ENCODE measurements at places on chromosomes 16 and 17.

GRCh38 chr17:35094902-35095301 lies 24.8 kb downstream of the RAD51D start:
- DNase-seq, result peak; percentile 40

- no peak for DNase-seq
These were observed 7.8 kb downstream of the CA4 start for GRCh38 chr17:60157487-60158040.

DNA sequence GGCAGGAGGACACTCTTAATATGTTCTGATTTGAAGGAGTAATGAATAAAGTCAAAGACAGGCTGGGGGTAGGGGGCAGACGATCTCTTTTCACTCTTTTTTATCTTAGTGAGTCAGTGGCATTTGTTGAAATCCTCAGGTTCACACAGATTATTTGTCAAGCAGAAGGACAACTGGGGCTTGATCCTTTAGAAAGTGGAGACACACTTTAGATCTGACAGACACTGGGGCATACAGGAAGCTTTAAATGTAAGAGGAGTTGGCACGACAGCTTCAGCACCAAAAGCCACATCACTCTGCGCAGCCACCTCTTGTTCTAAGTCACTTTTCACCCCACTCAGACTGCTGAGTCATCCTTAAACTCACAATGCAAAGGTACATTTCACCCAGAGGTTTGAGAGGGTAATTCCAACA lies 121.5 kb downstream of the STXBP4 start:
- no peak for DNase-seq

- no peak for DNase-seq
These were observed 93.0 kb downstream of the SEC14L1 start for GRCh38 chr17:77233635-77234334.

DNA sequence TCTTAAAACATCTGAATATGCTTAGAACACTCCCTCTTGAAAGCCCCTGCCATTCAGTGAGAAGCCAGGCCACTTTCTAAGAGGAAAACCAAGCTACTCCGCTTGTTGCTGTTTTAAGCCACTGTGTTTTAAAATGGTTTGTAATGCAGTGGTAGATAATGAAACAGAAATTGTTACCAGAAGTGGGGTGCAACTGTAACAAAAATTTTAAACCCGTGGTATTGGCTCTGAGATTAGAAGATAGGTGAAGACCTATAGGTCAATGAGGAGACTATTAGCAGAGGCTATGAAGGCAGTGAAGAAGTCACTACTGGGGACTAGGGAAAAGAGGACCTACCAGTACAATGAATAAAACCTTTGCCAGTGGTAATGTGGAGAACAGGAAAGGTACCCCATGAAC lies 266.5 kb downstream of the IRF8 start:
- DNase-seq, result no peak

GRCh38 chr17:35560703-35561102 lies at the start of gene SLFN14:
SLFN14 (minus strand) TSS chr17:35560819; CDS start chr17:35558062, 2,757 bp downstream.
- DNase-seq, result no peak

- no peak for DNase-seq
These were observed 392.3 kb downstream of the SLC39A11 start for GRCh38 chr17:72700226-72700625.

DNA sequence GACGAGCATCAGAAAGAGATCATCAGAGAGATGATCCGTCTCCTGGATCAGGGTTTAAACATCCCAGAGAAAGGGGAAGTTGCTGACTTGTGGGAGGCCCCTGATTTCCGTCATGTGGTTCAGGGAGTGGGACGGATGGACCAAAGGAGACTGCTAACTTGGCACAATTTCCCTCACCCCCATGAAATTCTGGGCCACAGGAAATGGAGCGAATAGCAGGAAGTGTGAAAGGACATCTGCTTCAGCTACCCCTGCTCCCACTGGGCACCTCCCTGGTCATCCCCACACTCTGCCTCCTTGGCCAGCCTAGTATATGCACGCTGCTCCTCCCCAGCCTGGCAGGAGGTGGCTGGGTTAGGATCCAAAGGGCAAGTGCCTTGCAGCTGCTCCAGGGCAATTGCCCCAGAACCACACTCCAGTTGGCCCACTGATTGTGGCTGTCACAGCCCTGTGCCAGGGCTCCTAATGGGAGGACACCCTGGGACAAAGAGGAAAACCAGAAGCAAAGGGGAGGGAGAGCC lies 1.3 kb downstream of the ARRB2 start:
- DNase-seq, result no peak

GRCh38 chr16:69469807-69470561 lies 45.6 kb downstream of the CYB5B start:
- DNase-seq, result no peak

GRCh38 chr17:71114911-71115668 lies 945.8 kb downstream of the KCNJ2 start:
- no peak for DNase-seq

DNA sequence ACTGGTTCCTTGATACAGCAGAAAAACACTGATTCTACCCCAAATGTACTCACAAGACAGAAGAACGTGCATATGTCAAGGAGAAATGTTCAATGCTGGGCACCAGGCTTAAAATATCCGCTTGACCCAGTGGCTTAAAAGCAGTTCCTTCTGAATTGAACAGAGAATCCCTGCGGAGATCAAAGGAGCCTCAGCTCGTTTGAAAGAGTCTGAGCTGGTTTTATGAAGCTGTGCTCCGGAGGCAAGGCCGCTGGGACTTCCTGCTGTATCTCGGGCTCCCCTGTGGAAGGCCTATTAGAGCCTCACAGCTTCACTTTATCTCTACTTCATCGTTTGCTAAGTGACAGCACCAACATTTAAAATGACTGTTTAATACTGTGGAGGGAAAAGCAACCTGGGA lies 2.2 kb downstream of the LMF1 start:
- no peak for DNase-seq

GRCh38 chr17:19897903-19898302 lies 30.2 kb upstream of the ULK2 start:
- no peak for DNase-seq

DNA sequence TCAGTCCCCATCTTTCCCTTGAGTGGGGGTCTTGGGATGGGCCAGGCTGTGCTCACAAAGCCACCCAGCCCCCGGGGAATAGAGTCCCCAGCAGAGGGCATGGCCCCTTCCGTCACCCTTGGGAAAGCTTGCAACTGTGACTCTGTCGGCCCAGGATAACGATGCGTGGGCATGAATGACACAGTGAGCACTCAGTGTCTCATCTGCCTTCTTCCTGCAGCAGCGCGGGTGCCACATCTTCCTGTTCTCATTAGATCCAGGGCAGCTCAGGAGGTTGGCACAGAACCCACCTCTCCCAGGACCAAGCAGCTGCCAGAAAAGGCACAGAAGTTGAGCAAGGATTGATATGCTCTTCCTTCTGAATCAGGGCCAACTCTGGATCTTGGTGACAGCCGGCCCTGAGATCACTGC lies 84.7 kb downstream of the MRC2 start:
- DNase-seq, result no peak

DNA sequence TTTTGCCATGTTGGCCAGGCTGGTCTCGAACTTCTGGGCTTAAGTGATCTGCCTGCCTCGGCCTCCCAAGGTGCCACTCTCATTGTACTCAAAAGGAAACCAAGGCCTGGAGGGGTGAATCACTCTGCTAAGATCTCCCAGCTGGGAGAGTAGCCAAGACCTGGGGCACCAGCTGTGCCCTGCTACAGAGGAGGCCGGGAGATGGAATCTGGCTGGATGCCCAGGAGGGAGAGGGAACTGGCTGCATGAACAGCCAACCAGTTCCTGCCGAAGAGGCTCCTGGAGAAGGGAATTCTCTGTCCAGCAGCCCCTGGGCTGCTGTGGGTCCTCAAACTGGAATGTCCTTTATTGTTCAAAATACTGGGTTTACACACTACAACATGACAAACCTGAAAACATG lies 238.7 kb upstream of the CIBAR2 start:
- peak; percentile 93 for DNase-seq

- DNase-seq, result no peak
These were observed at the start of gene BTBD17 for GRCh38 chr17:74361230-74362068. BTBD17 (minus strand) TSS chr17:74361868; CDS start chr17:74361819, 49 bp downstream.

DNA sequence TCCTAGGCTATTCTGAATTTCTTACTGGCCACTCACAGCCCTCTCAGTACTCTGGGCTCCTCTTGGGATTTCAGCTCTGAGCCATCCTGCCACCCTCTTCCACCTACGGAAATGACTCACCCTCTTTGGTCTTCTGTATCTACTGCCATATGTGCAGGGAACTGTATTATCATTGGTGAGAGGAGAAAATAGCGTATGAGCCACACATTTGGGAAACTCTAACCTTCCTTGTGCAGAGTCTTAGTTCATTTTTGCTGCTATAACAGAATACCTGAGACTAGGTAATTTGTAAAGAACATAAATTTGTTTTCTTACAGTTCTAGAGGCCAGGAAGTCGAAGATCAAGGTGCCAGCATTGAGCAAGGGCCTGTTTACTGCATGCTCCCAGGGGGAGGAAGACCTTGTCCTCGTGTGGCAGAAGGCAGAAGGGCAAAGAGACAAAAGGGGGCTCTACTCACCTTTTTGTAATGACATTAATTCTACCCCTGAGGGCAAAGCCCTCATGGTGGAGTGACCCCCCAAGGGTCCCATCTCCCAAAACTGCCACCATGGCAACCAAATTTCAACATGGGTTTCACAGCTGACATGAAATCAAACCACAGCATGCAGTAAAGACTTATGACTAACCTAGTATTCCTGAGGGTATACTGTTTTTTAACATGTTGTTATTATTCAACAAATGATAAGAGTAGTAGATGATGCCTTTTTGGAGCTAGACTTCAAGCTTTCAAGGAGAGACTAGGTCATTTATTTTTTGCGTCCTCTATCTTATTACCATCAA lies 191.8 kb downstream of the PRKCA start:
- peak; percentile 74 for DNase-seq

DNA sequence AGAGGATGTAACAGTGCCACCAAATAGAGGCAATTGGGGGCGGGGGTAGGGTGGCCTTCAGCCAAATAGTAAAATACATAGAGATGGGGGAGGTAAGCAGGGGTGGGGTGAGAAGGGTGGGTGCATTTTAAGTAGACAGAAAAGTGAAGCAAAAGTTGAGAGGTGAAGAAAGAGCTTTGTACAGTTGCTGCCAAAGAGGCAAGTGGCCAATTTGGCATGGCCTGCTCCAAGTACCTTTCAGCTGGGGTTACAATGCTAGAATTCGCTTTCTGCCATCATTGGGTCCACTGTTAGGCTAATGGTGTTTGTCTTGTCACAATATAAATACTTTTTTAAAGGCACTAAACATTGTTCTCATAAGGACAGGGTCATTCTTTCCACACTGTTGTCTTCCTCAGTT lies 5.2 kb upstream of the TMEM97 start:
- DNase-seq, result no peak

DNA sequence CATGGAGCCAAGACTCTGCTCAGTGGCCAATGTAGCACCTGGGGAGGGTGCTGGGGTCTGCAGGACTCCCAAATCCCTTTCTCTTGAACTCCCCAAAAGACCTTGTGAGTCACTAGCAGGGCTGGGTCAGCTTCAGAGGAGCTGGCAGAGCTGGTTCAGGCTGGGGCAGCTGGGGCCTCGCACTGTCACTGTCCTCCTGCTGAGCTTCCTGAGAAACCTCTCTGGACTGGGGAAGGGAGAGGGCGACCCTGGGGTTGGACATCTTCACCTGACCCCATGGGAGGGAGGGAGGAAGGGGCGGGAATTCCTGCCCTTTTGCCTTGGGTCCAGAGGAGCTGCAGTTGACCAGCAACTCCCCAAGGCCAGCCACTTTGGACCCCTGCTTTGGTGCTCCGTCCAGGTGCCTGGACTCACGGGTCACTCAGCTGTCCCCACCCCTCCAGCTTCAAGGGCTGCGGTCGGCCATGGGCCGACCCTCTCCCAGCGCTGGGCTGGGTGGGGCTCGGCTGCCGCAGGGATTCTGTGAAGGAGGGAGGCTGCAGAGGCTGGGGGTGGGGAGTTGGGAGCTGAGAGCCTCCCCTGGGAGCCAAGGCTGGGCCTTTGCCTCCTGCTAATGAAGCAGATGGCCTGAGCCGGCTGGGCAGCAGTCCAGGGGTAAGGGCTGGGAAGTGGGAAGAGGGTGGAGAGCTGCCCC lies 9.2 kb downstream of the FMNL1 start:
- DNase-seq, result no peak
